Spleen (tissue), 13 donors: ENCODE measurements at places on chromosomes 7 and 10. TPM values are rescaled to one million over a fixed set of nuclear protein-coding genes. Genes with fewer than 3 reads are reported as not detected.

SLC39A12 gene
- 0.09 TPM for polyA plus RNA-seq

CHN2 gene
- polyA plus RNA-seq = 8.2 TPM

PNLIP gene
- not detected for polyA plus RNA-seq

ZNF488 gene
- 0.02 TPM for polyA plus RNA-seq

APBB1IP gene
- polyA plus RNA-seq = 21.8 TPM

ITGA8 gene
- polyA plus RNA-seq = 1.7 TPM

EGFR gene
- polyA plus RNA-seq = 1.6 TPM

NODAL gene
- not detected for polyA plus RNA-seq

CISD1 gene
- 8.5 TPM for polyA plus RNA-seq

ZC3HAV1L gene
- polyA plus RNA-seq = 0.15 TPM

C10orf62 gene
- polyA plus RNA-seq = not detected

DNA sequence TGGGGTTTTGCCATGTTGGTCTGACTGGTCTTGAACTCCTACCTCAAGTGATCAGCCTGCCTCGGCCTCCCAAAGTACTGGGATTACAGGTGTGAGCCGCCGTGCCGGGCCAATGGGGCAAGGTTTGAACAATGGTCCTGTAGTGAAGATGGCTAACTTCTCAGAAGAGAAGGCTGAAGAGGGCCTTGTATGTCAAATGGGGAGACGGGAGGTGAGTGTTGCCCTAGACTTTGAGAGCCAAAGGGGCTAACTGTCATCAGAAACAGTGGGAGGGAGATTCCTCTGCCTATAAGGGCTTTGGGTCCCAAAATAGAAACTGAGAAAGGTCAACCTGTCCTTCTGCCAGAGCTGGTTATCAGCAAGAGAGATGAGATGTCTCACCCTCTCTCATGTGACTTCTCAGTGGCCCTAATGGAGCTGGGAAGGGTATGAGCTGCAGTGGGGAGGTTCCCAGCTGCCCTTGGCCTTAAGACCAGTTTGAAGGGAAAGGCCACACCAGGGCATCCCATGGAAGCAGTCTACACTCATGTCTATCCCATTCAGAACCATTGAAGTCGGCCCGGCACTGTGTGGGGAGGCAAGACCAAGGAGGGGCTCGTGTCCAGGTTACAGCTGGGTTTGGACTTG, 1.3 kb upstream of the SAMD8 start:
- no peaks in the 10 kb centered on the region for H3K36me3 ChIP-seq
- no peaks in the 10 kb centered on the region for H3K27me3 ChIP-seq
- peak overlapping the region; percentile 98 for H3K27ac ChIP-seq
- no peak for DNase-seq
- peaks cover 57% of the 10 kb centered on the region for H3K4me1 ChIP-seq
- no peak overlapping the region for H3K4me3 ChIP-seq

- no peaks in the 10 kb centered on the region for H3K27me3 ChIP-seq
- H3K4me3 ChIP-seq = no peak overlapping the region
- peaks cover 64% of the 10 kb centered on the region for H3K4me1 ChIP-seq
- DNase-seq = peak; percentile 64
- H3K27ac ChIP-seq = no peak overlapping the region
Measured at GRCh38 chr7:151392002-151392401, 17.8 kb downstream of the WDR86 start.

DNA sequence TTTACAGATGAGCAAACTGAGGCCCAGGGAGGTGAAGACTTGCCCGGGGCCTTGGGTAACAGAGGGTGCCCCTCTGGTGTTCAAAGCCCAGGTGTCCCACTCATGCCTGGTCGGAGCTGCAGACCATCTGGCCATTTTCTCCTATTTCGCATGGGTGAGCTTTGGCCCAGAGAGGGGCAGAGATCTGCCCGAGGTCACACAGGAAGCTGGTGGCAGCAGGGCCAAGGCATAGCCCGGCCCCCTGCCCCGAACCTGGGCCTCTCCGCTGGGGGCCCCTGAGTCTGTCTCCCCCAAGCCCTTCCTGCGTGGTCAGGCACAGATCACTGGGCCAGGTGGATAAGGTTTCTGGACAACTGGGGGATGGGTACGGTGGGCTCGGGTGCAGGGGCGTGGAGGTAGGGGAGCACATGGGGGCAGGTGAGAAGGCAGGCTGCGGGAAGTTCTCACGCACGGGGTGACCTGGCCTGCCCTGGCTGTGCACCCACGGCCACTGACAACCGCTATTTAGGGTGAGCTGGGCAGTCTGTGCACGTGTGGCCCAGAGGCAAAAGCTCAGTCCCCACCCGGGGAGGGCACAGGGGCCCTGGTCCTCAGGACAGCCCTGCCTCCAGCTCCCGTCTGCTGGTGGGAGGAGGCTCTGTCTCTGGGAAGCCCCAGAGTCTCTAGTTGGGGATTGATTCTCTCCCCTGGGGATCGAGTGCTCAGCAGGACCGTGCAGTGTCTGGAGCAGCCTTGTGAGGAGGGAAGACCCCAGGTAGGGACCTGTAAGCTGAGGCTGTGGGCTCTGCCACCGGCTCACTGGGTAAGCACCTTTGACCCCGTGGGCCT, 68.6 kb downstream of the UNCX start:
- no peak overlapping the region for H3K4me3 ChIP-seq
- H3K27ac ChIP-seq = no peak overlapping the region
- H3K36me3 ChIP-seq = no peaks in the 10 kb centered on the region
- DNase-seq = no peak
- H3K27me3 ChIP-seq = peaks cover 7% of the 10 kb centered on the region

DNA sequence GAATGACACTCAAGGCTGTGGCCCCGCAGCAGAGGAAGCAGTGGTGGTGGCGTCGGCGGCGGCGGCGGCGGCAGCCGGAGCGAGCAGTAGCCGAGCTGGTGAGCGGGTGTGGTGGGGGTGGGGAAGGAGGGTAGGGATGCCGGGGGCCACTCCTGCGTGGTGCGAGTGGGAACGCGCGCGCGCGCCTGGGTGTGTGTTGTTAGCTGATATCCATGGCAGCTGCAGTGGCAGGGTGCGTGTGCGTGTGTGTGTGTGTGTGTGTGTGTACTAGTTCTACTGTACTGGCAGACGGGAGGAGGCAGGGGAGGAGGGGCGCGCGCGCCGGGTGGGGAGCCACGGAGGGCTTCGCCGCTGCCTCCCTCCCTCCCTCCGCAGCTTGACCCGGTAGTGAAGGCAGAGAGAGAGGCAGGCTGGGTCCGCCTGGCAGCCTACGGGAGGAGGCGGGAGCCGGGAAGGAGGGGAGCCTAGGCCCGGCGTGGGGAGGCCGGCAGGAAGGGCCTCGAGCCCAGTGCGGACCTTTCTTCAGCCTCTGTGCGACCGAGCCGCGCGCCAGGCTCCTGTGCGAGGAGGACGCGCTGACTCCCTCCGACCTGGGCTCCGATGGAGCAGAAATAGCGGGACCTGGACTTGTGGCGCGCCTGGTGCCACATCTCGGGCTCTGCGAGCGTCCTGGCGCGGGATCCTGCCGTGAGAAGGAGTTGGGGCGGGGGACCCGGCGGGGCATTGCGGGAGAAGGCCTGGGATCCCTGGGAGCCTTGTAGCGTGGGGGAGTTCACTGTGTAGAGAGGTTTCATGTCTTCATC, at the start of gene MAGI2:
Gene MAGI2, minus strand, starts transcription at position 110 of the 803 bp plus-strand sequence. CDS start 347 bp downstream, outside the sequence.
- DNase-seq = peak; percentile 89
- H3K27ac ChIP-seq = peak within 1 kb of the TSS; percentile 87
- H3K4me1 ChIP-seq = peaks cover 29% of the 10 kb centered on the region
- peak within 1 kb of the TSS; percentile 45 for H3K4me3 ChIP-seq

GRCh38 chr10:11525503-11525902, 85.9 kb downstream of the USP6NL start:
- H3K4me3 ChIP-seq = no peak overlapping the region
- H3K36me3 ChIP-seq = peaks cover 52% of the 10 kb centered on the region
- peak overlapping the region; percentile 22 for H3K27ac ChIP-seq

GRCh38 chr10:43078986-43079273, 2.1 kb downstream of the RET start:
- DNase-seq = no peak
- no peak overlapping the region for H3K27ac ChIP-seq
- no peak overlapping the region for H3K4me3 ChIP-seq
- H3K27me3 ChIP-seq = peaks cover 34% of the 10 kb centered on the region
- peaks cover 28% of the 10 kb centered on the region for H3K4me1 ChIP-seq
- H3K36me3 ChIP-seq = no peaks in the 10 kb centered on the region

DNA sequence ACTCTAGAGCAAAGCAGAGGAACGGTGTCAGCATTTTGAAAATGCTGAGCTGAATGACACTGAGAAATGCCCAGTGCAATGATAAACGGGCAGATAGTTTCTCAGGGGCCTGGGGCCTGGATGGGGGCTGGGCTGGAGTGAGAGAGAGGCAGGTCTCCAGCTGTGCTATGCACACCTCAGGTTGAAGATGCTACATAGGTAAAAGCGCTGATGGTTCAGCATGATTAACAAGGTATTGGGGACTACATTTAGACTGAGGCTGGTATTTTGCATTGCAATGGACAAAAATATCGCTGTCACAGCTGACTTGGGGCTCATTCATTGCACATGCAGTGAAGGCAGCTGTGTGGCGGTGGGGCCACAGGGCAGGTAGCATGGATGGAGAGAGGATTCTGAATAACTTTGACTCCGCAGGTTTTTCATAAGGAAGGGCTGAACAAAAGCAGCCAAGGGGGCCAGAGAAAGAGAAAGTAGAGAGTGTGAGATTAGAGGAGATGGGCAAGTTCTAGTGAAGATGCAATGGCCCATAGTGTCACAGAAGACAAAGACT, 290.8 kb upstream of the ZNF32 start:
- no peaks in the 10 kb centered on the region for H3K36me3 ChIP-seq
- H3K4me3 ChIP-seq = no peak overlapping the region
- DNase-seq = peak; percentile 29
- H3K27me3 ChIP-seq = no peaks in the 10 kb centered on the region
- H3K27ac ChIP-seq = no peak overlapping the region
- H3K4me1 ChIP-seq = peaks cover 24% of the 10 kb centered on the region

GRCh38 chr7:43377196-43377960, 205.5 kb upstream of the STK17A start:
- no peak overlapping the region for H3K27ac ChIP-seq
- no peak overlapping the region for H3K4me3 ChIP-seq
- H3K27me3 ChIP-seq = no peaks in the 10 kb centered on the region
- no peak for DNase-seq

DNA sequence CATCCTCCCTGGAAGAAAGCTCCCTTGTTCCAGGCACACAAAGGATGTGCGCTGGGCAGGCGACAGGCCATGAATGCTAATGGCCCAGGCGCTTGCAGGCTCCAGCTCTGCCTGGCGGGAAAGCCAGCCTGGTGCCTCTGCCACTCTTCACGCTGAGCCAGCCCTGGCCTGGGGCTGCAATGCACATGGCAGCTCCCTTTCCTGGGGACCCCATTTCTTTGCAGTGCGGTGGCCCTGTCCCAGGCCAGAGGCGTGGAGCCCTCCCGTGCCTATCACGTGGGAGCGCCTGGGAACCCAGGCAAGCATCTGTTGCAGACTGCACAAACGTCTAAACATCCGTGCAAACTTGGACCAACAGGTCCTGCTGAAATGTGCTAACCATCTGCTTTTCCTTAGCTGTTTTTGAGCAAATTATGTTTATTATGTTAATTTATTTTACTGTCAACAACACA, 152.1 kb upstream of the LYZL2 start:
- H3K4me3 ChIP-seq = no peak overlapping the region
- DNase-seq = no peak
- H3K36me3 ChIP-seq = no peaks in the 10 kb centered on the region
- H3K4me1 ChIP-seq = peaks cover 3% of the 10 kb centered on the region
- peaks cover 10% of the 10 kb centered on the region for H3K27me3 ChIP-seq

DNA sequence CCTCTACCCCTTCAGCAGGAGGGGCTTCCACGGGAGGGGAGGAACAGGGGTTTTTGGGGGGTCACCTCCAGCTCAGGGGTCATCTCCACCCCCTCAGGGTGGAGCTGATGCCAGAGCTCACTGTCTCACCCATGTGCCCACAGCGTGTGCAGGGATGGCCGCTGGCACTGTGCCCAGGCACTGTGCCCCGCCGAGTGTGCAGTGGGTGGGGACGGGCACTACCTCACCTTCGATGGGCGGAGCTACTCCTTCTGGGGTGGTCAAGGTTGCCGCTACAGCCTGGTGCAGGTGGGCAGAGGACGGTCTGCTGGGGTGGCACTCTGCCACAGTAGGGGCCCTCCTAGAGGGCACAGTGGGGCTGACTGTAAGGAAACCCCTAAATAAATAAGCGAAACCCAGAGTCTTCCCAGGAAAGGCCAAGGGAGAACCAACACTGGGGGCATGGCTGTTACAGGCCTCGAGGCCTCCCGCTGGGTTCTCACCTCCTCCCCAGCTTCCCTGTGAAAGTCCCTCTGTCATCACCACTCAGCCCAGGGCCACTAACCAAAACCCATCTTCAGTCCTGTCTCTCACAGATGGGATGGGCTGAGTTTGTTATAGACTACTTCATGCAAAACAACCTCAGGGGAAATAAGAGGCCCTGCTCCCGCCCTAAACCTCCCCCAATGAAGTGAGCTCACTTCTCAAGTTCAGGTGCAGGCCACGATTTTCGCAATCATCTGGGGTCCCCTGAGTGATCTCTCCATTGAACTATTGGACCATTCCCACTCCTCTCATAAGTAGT, 7.4 kb upstream of the ZNF467 start:
- H3K36me3 ChIP-seq = no peaks in the 10 kb centered on the region
- H3K4me1 ChIP-seq = peaks cover 10% of the 10 kb centered on the region
- no peak overlapping the region for H3K27ac ChIP-seq
- H3K4me3 ChIP-seq = no peak overlapping the region
- DNase-seq = no peak

- DNase-seq = no peak
- H3K4me1 ChIP-seq = no peaks in the 10 kb centered on the region
- H3K27ac ChIP-seq = no peak overlapping the region
- H3K27me3 ChIP-seq = no peaks in the 10 kb centered on the region
- H3K36me3 ChIP-seq = no peaks in the 10 kb centered on the region
Measured at GRCh38 chr7:86908948-86909347, 150.5 kb downstream of the ELAPOR2 start.

DNA sequence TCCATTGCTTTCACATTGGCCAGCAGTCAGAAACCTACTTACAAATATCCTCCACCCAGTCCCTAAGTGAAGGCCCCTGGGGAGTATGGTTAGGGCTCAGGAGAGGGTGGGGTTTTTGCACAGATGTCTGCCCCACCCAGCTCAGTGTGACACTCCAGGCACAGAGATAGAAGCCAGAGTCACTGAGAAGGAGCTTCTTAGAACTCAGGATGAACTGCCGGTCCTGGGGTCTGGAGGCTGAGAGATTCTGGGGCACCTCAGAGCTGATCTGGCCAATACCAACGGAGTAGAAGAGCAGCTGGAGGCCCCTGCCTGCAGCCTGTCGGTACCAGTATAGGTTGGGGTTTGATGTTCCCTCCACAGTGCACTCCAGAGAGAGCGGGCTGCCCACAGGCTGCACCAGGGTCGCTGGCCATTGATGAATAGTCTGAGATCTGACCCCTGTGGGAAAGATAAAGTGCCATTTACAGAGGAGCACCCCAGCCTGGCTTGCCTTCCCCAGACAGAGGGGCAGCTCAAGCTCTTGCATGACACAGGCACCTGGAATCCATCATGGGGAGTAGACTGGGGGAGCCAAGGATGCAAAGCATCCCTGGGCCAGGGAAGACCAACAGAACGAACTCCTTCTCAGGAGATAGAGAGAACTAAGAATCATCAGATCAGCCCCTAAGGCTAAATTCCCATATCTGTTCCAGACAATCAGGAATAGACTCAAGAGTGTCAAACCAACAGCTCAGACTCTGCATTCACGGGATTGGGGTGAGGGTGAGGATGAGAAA, 41.9 kb downstream of the PRSS2 start:
- H3K4me1 ChIP-seq = peaks cover 46% of the 10 kb centered on the region
- H3K27ac ChIP-seq = no peak overlapping the region
- H3K36me3 ChIP-seq = no peaks in the 10 kb centered on the region
- no peak overlapping the region for H3K4me3 ChIP-seq
- DNase-seq = no peak
